ENCODE measurements at places on chromosomes 3 and 15.

DNA sequence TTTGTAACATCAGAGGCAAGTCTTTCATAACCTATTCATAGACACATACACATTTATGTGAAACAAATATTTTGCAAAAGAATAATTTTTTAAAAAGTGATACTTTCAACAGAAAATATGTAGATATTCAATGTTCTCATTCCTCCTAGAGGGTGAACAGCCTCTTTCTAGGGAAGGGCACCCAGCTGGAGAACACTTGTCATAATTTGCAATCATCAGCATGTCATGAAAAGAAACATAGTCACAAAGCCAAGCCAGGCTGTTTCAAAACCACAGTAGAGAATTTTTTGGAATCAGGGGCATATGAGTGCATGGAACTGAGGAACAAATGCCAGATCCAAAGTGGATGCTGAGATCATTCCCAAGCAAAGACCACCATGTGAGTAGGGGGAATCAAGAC is 406.9 kb upstream of the ADAMTS9 start:
- DNase-seq, result no peak

DNA sequence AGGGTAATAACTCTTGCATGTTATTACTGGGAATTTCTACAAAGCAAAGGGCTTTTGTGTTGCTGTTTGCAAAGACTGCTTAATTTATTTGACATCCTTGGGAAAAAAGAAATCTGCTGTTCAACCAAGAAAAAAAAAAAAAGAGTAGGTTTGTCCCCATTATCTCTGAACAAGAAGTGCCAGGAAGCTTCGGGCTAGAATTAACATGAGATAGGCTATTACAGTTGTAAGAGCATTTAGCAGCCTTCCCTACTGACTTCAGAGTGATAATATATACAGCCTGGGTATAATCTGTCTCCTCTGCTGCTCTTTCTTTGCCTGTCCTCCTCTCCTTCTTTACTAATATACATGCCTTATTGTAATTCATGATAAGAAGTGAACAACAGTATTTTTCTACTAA is 23.3 kb upstream of the CHMP2B start:
- DNase-seq, result no peak

DNA sequence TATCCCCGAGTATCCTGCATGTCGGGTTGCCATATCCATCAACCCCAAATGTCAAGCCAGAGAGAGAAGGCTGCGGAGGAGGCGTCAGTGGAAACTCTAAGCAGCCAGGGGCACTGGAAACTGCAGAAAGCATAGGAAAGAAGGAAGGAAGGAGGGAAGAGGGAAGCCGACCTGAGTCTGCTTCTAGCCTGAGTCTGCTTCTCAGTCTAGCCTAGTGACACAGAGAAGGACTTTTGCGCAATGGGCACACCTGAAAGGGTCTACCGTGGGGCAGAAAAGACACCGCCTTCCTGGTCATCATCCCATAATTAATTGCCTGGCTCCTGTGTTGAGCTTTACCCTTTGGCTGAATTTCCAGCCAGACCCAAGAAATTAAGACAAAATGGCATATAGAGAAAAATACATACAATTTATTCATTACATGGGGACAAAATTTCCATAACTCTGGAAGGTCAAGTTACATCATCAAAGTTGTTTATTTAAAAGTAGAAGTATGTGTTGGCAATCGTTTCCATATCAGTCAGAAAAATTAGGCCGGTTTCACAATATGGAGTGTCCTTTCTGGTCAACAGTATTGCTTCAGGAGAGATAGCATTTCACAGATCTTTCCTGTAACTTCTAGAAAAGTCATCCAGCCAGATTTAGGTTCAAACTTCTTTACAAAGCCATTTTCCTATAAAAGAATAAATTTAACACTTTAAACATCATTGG is 10.3 kb downstream of the BCL2A1 start:
- DNase-seq, result no peak

- no peak for DNase-seq
Measured at GRCh38 chr15:39247574-39247973, 333.3 kb upstream of the THBS1 start.

DNA sequence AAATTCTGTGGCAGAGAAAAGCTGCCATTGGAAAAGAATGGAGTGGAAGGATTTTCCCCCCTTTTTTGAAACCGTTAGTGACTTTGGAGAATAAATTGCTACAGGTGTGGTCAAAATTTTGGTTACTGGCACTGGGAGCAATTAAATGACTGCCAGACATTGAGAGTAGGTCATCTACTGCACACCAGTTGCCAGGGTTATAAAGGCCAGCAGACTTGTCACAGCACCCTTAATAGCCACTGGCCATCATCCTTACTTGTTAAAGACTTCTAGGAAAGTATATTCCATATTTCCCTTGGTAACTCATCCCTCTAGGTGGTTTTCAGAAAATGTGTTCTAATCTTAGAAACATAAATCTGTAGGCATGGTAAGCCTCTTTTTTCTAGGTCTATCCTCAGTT is 8.0 kb downstream of the PIK3CA start:
- DNase-seq, result no peak

- DNase-seq, result no peak
Measured at GRCh38 chr3:136022529-136023263, 57.2 kb downstream of the PPP2R3A start.

- no peak for DNase-seq
Measured at GRCh38 chr3:183430325-183430957, 2.0 kb upstream of the MCF2L2 start.

GRCh38 chr3:53899750-53900149 is 8.1 kb upstream of the SELENOK start:
- DNase-seq, result no peak

GRCh38 chr15:67784856-67785430 is 40.4 kb upstream of the SKOR1 start:
- no peak for DNase-seq

DNA sequence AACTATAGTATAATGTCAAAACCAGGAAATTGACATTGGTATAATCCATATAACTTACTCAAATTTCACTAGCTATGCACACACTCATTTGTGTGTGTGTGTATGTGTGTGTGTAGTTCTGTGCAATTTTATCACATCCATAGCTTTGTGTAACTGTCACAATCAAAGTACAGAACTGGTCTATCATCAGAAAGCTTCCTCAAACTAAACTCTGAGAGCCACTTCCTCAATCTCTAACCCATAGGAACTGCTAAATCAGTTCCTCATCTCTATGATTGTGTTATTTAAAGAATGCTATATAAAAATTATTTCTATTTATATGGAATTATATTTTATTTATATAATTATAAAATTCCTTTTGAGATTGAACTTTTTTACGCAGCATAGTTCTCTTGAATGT is 18.1 kb downstream of the LNP1 start:
- no peak for DNase-seq

DNA sequence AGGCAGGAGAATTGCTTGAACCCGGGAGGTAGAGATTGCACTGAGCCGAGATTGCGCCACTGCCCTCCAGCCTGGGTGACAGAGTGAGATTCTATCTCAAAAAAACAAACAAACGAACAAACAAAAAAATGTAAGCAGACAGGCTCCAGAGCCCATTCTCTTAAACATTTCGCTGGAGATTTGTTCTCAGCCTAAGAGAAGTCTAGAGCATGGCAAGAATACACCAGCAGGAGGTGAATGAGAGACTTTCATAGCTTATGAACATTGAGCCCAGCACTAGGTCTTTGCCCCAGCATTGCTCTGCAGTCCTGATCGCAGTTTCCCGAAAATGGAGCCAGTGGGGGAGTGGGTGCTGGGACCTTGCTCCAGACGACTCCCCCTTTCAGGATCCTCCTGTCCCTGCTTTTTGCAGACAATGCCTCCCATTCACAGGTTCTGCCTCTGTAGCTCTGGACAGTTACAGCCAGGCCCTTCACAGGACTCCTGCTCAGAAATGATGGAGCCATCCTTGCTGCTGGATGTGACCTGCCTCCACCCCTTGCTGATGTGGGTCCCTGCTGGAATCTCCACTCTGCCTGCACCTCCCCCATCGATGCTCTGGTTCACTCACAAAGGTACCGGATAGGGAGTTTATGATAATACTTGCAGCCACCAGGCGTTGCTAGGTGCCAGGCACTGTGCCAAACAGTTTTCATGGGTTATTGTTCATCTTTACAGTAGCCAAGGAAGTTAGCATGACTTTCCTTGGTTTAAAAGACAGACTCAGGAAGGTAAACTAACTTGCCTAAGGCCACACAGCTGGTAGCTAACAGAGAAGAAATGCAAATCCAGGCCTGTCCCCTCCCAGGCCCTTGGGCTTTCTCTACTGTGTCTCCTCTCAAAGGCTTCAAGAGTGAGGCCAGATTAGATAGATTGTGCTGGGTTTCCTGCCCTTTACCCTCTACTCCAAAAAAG is 329.7 kb upstream of the TLE3 start:
- DNase-seq, result no peak

DNA sequence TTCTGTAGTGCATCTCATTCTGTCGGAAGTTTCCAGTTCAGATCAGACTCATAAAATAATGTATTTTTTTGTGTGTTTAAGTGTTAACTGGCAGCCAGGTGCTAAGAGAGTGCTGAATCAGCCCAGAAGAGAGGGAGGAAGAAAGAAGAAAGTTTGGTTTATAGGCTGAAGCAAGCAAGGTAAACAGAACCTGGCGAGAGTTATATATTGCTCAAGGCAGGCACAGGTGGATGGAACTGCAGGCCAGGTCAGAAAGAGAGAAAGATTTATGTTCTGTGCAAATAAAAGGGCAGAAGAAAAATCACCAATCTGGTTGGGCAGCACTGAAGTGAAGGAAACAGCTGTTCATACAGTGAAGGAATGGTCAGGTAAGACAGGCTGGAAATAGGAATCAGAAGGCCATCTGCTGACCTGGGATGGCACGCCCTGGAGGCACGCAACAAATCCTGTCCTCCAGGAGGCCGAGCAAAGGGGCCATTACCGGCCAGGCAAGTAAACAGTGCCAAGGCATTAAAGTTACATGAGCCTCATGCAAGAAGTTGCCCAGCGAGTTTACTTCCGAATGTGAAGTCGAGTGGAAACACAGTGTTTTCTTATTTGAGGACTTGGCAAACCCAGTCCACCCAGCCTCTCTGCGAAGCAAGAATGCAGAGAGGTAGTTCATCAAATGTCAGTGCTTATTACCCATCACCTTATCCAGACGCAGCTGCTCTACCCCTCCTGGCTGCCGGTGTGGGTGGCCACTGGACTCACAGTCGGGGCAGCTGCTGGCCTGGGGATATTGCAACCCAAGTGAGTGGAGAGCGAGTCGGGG is 309.8 kb downstream of the VPS13C start:
- no peak for DNase-seq

DNA sequence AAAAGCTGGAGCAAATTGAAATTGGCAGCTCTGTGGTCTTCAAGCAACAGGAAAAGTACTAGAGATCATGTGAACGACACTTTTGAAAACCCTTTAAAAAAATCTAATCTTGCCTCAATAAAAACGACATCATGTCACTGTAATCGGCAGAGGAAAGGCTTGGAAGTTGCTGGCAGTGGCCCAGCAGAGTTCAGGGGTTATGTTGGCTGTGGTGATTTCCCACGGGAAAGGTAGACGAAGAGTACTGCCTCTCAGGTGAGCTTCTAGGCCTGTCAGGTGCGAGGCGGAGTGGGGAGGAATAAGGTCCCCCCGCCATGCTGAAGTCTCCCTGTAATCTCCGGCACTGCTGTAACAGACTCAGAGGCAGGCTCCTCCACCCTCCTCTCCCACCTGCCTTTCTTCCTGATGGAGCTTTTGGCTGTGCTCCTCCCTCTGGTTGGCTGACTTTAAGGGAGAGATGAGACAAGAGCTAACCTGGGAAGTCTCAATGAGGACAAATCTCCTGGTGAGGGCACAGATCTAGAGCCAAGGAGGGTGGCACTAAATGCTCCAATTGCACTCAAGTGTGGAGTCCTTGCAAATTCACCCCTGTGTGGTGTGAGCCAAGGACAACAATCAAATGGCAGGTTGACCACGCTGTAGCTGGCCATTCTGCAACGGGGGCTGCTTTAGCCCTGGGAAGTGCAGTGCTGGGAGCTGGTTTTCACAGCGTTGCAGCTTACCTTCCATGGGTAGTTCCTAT is 18.7 kb upstream of the HES1 start:
- no peak for DNase-seq

- no peak for DNase-seq
Measured at GRCh38 chr3:11737742-11738141, 94.0 kb upstream of the VGLL4 start.

GRCh38 chr15:84924077-84924731 is 39.7 kb downstream of the SLC28A1 start:
- no peak for DNase-seq

GRCh38 chr3:40810813-40811212 is 286.1 kb downstream of the ZNF621 start:
- DNase-seq, result no peak

DNA sequence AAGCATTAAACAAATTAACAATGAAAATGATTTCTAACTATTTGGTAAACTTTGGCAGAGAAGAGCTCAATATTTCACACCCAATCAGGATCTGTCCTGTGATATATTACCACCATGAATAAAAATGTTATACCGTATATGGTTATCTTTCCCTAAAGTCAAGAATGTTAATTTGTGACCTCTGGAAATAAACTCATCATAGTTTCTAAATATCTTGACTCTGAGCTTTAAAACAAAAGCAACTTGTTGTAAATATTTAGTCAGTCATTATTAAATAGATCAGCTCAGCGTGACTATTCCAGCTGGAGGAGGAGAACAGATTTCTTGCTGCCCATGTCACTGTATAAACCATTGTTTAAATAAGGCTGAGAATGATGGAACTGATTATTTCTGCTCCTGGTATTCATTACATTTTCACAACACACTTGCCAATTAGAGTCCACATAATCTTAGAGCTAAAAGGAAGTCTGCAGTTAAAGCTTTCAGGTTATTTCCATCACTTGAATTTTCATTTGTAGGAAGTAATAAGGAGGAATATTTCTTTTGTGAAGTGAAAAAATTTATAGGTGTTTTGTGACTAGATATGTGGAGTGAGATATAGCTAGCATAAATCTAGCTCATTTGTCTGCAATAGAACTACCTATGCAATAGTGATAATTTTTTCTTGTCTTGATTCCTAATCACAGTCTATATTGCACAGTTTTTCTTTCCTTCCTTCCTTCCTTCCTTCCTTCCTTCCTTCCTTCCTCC is 106.5 kb upstream of the P2RY1 start:
- DNase-seq, result no peak

GRCh38 chr3:46280105-46280797 is 38.0 kb downstream of the CCR3 start:
- DNase-seq, result no peak

DNA sequence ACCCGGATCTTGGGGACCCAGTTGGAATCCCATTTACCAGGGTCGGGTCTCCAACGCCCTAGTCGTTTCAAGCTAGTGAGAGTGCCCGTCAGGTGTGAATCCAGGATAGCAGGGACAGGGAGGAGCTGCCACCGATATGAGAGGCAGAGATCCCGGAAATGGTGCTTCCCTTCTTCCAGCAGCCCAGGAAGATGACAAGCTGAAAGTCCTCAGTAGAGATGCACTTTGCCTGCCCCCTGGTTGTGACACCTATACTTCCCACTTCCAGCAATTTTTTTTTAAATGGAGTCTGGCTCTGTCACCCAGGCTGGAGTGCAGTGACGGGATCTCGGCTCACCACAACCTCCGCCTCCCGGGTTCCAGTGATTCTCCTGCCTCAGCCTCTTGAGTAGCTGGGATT is 503.0 kb downstream of the NTRK3 start:
- DNase-seq, result no peak

DNA sequence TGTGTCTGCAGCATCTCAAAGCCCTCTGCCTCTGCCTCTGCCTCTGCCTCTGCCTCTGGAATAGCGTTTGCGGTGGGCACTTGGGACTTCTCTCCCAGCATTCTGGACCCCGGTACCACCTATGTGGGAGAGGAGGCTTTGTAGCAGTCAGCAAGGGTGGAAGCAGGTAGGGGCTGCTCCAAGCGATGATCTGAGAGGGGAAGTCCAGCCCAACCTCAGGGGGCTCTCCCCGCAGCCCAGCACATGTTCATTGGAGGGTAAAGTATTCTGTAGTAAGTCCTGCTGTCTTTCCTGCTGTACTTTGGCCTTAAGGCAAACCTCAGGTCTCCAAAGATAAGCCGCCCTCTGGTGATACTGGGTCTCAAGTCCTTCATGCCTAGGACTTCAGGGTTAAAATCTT is 68.6 kb downstream of the FAM174B start:
- DNase-seq, result no peak

All from GM19239 (cell line).